ENCODE measurements at places on chromosomes 4 and X.

DNA sequence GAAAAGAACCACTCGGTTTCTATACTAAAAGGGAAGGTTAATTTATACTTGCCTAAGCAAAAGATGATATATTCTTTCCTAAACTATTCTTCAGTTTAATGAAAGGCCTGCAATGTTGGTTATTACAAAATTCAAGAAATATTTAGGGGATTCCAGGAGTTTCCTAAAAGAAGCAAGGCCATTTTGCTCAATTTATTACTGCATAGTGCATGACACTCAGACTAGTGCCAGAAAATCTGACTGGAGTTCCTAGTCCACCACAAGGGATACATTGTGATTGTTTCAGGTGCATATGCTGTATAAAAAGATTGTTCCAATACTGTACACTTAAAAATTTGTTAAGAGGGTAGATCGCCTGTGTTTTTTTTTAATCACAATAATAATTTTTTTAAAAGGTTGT lies 78.7 kb downstream of the CAPN6 start:
- DNase-seq = no peak

DNA sequence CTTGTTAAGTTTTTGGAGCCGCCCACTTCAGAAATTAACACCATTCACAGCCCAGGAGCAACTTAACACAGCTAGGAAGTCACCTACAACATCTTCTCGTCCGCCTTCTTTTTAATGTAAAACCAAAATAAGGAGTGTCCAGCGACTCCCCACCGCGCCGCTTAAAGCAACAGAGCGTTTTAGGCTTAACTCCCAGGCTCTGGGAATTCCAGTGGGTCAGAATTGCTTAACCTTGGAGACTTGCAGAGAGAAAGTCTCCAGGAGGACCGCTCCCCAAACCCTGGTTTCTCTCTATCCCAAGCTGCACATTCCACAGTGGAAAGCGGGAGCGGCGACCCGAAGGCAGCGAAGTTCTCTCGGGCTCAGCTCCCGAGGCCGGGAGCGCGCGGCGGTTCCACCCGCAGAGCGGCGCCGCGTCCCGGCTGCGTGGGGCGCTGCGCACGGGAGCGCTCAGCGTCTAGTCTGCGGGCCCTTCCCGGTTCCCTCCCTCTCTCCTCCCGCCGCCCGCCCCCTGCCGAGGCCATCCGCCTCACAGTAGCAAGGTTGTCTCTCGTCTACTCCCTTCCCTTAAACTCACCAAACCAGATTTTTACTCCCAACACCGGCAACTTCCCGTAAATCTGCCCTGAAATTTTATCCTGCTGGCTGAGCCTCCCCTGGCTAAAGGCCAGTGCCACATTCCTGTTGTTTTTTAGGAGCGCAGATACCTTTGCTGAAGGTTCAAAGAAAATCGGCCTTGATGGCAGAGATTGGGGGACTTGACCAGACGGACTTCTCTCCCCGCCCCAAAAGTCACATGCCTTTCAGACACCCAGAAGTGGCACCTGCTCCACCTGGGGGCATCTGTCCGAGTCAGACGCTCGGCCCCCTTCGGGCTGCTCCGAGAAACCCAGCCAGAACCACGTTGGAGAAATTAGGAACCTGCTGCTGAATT lies at the start of gene RBM47:
Gene RBM47 (minus strand): TSS at position 464 of the 934 bp plus-strand sequence. CDS start 190,971 bp downstream, outside the sequence.
- no peak for DNase-seq

GRCh38 chrX:14798805-14799397 lies 74.0 kb downstream of the FANCB start:
- no peak for DNase-seq

DNA sequence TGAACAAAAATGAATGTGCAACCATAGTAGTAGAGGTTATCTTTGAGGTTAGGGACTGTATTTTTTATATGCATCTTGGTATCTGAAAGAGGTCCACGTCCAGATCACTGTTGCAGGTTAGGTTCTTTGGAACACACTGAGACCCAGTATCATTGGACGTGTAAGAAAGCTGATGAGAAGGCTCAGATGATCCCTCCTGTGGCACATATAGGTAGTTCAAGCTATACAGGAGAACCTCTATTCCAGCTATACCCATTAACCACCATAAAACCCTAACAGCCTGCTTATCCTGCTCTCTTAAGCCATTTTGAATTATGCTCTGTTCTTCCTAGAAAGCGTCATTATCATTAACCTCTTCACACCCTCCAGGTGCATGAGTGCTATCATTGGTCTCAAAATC lies 930.7 kb upstream of the HS3ST1 start:
- no peak for DNase-seq

DNA sequence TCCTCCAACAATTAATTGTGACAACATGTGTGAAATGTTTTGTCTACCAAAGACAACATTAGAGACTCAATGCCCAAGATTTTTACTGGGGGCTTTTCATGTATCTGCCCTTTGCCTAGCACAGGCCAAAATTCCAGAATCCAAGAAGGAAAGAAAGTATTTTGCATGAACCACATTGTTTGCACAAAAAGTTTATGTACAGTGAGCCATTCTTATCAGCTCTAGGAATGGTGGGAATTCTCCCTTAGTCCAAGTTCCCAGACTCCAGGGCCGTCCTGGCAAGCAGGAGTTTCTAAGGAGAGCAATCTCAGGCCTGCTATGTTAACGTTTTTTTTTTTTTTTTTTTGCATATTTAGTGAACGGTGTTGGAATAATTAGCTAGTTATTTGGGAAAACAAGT lies 21.6 kb downstream of the GPRASP1 start:
- DNase-seq = no peak

DNA sequence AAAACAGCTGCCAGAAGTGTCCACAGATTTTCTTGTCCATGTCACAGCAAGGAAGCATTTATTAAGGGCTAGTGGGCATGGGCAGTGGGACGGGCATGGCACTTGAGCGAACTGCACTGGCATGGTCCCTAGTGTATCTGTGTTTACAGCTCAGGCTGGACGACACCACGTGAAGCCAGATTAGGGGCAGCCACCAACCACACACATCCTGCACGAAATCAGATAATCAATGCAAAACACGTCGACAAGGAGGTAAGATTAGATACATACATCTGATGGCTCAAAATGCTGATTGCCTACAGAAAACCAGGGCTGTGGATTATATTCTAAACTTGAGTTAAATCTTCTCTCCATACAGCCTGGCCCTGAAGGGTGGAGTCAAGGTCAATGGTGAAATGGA lies 103.8 kb upstream of the ATP6AP2 start:
- DNase-seq = peak; percentile 32

DNA sequence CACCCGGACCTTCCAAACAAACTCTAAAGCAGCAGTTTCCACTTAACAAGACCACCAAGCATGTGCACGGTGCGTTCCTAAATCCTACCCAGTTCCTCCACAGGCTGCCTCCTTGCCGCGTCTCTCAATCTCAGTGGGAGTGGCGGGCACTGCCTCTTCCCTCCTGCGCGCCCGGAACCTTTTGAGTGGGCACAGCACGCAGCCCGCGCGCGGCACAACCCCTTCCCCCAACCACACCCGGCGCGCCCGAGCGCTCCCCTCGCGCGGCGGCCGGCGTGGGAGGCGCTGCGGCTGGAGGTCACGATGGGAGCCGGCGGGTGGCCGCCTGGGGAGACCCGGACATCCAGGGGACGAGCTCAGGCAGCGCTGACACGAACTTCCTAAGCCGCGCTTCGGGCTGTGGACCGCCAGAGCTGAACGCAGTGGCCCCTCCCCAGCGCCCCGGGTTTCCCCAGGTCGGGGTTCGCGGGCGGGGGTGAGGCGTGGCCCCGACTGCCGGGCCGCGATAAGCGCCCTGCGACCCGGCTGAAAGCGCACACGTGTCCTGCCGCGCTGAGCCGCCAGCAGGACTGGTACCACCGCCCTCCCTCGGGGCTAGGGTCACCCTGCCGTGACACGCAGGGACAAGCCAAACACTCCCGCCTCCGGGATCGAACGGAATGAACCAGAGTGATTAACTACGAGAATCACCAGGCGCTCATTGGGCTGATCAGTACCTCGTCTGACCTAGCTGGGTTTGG lies at the start of gene ABCG2:
Gene ABCG2 (minus strand): TSS at position 151 of the 740 bp plus-strand sequence. CDS start 18,644 bp downstream, outside the sequence.
- DNase-seq = no peak

Data from chondrocyte (in vitro differentiated cells).